Activated T-cell treated with anti-CD3 and anti-CD28 coated beads for 1 hour (primary cell): ENCODE measurements at places on chromosomes 11 and 22.

DNA sequence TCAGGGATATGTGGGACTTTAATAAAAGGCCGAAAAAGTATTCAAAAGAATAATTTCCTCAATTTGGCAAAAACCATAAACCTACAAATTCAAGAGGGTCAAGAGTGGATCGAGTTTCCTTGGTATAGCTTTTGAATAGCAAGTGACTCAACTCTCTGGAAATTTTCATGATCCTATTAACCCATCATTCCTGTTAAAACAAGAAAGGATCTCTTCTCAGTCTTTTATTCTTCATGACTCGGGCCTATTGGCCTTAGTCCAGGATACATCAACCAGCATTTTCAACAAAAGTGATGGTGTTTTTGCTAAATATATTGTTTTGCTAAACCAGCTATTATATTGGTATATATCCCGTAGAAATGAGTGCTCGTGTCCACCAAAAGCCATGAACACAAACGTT lies 110.3 kb downstream of the ATXN10 start:
- no peak for DNase-seq

GRCh38 chr11:123082977-123083376 lies 21.0 kb upstream of the HSPA8 start:
- no peak for DNase-seq

DNA sequence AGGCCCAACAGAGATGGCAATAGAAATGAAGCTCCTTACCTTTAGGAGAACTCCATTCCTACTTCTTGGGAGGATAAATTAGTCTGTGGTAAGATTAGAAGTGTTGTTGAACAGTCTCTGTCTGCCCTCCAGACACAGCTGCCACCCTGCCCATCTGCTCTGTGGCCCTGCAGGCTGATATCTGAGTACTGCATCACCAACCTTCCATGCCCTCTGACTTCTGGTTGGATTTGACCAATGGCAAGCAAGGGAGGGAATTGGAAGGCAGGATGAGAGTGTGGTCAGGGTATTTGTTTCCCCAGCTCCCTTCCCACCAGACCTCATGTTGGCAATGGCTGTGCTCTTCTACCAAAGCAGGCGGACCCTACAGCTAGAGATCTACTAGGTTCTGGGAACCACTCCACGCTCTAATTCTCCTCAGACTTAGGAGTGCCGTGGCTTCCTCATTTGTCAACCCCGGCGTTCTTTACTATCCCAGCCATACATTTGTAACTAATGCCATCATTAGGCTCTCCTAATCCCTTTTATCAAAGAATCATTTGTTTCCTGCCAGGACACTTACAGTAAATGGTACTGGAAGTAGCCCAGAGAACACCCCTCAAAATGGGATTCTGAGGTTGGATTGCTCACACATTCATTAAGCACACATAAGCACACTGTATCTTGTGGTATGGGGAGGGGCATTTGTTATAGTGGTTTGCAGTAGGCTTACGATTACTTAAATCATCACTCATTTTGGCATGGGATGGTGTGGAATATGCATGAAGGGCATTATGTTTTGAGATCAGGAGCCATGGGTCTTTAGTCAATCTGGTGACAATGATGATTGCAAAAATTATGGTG lies 35.4 kb upstream of the CD44 start:
- DNase-seq, result no peak

DNA sequence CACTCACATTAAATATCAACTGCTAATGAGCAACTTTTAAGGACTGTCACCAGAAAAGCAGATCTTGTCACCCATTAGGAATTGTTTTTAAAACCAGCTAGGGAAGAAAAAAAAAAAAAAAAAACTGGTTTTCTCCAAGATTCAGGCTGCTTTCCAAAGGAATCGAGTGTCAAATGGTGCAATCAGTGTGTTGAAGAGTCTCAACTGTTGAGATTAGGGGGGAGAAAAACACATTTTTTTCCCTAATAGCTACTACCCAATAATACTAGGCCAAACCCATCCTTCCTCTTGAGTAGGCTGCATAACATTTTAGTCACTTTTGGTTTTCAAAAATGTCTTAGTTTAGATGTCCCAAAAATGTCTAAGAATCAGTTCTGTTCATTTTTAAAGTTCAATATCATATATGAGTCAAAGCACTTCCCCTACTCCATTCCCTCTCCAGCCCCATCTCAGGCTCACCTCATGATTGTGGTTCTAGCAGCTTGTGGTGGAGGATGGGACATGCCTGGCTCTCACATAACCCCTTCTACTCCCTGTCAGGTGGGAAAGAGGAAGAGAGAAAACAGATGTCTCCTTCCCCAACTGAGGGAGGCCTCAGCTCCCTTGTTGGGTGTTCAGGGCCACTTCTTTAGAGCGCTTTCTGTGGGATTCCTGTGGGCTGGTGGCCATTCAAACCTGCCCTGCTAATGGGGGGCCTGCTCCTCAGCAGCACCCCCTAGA lies 193.6 kb downstream of the CWF19L2 start:
- DNase-seq, result no peak

GRCh38 chr11:85750646-85751045 lies 60.3 kb downstream of the SYTL2 start:
- no peak for DNase-seq

- DNase-seq, result no peak
Measured at GRCh38 chr22:49300951-49301397, 526.7 kb downstream of the BRD1 start.

DNA sequence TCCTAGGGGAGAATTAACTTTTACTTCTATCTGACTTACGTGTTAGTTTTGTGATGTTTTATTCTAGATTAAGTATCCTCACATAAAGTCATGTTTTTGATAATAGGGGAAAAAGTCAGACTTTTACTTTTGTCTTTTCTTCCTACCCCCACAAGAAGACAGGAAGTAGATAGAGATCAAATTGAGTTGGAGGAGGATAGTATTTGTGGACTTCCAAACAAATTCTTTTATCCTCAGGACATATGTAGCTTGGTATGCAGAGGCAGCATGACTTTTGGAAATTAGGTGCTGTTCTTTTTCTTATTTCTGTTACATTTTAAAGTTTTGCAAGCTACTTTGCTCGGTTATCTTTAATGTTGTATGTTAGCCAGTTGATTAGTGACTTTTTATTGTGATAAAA lies 61.4 kb downstream of the MTMR3 start:
- DNase-seq, result no peak

GRCh38 chr11:16418428-16419097 lies 62.2 kb upstream of the SOX6 start:
- DNase-seq, result no peak

DNA sequence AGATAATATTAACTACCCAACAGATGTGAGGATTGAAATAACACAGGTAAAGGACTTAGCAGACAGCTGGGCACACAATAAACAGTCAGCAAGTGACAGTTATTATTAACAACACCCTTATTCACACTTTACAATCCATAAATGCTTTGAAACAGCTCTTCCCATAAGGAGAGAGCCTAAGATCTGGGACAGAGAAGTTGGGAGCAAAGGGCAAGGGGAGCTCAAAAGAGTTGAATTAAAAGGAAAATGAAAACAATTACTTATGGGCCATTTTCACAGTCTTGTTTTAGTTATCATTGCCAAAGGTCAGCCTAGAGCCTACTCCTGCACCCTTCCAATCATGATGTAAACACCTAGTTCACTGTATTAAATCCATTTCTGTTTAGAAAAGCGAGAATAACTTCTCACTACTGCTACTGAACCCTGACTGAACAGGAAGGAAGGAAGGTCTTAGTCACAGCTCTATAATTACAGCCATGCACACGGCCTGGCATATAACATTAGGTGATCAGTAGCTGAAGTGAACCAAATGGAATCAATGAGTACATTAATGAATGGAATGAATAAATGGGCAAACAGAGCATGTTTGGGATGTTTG lies 111.3 kb downstream of the PLEKHA7 start:
- no peak for DNase-seq
